ENCODE measurements at places on chromosomes 4 and X.

DNA sequence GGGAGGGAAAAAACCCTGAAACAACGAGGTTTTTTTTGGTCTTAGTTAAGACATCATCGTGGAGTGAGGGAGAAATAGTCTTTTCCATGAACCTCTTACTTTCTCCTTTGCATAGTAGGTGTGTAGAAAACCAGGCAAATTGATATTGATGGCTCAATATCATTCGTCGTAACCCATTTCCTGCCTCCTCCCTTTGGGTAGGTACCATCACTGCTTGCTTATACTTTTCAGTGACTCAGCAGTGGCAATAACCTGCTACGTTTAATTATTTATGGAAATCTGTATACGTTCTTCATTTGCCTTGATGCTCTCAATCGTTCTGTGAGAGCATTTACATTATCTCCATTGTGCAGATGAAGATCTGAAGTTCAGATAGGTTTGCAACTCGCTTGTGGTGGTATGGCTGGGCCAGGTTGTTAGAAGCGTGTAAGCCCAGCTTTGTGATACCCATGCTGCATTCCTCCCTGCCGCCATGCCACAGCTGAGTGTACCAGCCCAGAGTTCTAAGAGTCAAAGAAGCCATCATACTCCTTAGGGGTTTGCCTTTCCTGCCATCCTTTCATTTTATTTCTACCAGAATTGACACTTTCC, 212.9 kb downstream of the ARHGAP10 start:
- DNase-seq: no peak

DNA sequence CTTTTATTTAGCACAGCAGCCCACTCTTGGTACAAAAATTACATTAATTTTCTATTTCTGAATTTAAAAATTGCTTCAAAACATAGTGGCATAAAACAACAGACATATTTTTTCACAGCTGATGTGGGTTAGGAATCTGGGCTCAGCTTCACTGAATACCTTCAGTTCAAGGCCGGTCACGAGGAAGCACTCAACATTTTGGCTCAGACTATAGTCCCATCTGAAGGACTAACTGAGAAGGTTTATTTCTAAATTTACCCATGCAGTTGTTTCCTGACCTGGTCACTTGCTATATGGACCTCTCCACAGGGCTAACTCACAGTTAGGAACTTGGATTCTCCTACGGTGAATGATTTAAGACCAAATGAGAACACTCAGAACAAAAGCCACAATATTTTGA, 1230.2 kb upstream of the ADGRL3 start:
- DNase-seq: no peak

GRCh38 chr4:66216252-66216651, 546.0 kb upstream of the EPHA5 start:
- DNase-seq: no peak

DNA sequence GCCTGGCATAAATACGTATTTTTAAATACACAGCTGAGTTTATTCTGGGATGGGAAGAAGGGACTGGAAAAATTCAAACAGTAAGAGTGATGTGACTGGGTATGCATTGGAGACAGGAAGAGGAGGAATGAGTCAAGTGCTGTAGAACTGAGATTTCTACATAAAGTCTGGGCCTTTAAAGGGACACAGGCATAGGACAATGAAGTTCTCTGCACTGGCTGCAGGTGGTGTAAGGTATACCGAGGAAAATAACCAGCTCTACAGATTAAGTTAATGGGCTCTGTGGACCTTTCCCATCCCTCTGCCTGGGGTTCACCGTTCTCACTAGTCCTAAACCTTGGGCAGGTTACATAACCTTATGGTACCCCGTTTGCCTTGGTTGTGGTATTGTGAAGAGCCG, 68.7 kb downstream of the DHX15 start:
- no peak for DNase-seq

- DNase-seq: no peak
These were observed 91.0 kb upstream of the GPRIN3 start for GRCh38 chr4:89398644-89399043.

- no peak for DNase-seq
These were observed 26.1 kb upstream of the CFAP299 start for GRCh38 chr4:80309294-80310004.

GRCh38 chr4:189232274-189232673, 708.4 kb upstream of the FRG1 start:
- no peak for DNase-seq

GRCh38 chr4:139606579-139607501, 50.8 kb upstream of the SETD7 start:
- no peak for DNase-seq

- no peak for DNase-seq
These were observed 1399.1 kb downstream of the PCDH19 start for GRCh38 chrX:99010957-99011356.

DNA sequence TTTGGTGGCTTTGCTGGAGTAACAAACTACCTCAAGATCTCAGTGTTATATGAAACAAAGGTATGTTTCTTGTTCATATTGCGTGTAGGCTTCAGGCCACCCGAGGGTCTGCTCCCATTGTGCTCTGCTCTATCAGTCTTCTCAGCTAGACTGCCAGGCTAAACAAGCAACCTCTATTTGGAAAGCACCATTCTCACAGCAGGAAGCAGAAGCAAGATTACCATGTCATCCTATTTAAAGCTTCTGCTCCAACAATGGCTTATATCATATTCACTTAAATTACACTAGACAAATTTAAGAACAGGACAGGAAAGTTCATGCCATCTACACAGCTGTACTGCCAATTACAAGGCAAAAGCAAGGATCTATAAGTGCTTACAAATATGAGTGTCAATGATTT, 385.8 kb downstream of the PPARGC1A start:
- DNase-seq: no peak

- DNase-seq: no peak
These were observed 105.5 kb downstream of the HDAC8 start for GRCh38 chrX:72467135-72467534.

DNA sequence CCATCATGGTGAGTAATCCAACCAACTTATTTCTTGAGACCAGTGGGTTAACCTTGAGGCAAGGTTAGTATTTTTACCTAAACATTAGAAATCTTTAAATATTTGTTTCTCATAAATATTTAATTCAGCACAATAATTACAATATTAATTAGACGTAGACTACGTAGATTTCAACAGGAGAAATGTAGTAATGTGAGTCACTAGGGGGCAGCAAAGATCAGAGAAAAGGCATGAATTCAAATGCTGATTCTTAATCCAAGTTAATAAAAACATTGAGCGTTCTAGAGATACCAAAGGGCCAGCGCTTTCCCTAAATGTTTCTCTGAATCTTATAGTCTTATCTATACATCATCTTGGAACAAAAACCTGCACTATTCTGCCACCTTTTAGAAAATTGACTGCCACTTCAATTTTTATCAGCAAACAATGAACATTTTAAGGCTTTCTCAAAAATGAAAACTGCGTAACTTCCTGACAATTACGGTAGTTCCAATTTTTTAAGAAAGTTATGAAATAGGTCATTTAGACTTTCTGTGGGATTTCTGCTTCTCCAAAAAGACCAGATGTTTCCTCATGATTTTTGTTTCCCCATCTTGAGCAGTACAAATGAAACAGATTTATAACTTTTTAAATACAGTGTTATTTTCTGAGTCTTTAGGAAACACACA, 180.7 kb downstream of the GASK1B start:
- DNase-seq: peak; percentile 86

GRCh38 chr4:146585761-146586333, 52.8 kb upstream of the POU4F2 start:
- no peak for DNase-seq

DNA sequence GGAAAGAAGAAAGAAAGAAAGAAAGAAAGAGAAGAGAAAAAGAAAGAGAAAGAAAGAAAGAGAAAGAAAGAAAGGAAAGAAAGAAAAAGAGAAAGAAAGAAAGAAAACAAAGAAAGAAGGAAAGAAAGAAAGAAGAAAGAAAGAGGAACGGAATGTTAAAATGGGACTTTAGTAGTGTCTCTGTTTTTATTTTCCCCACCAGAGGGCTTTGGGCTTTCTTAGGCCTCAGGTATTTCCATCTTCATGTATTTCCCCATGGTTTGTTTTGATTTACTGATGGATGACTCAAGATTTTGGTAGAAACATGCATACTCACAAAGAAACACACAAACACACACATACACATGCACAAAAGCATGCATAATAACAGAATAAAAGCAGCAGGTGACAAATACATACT, 181.2 kb downstream of the AFF2 start:
- no peak for DNase-seq

DNA sequence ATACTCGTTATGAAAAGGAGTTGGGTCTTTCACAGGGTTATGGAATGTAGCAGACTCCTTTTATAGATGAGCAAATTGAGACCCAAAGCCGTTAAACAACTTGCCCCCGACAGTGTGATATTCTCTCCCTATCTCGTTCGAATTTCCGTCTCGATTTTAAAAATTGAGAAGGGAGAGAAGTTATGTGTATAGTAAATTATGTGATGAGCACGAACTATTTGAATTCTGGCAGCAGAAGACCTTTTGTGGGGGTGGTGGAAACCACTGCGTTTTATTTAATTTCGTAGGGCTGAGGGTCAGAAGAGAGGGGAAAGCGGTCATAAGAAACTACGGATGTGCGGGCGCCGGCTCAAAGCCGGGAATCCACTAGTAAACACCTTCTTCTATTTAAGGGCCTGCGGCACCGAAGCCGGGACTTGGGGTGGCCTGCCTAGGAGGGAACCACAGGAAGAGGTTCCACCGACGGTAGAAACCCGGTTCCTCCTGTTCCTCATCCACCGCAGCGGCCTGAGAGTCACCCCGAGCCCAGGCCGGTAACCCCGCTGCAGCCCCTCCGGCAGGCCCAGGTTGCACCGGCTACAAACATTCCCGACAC, 1.5 kb upstream of the DDX3X start:
- DNase-seq: peak; percentile 32

Data from globus pallidus (tissue), 1 donor.